ENCODE measurements at places on chromosomes 2 and 18. TPM values are rescaled to one million over a fixed set of nuclear protein-coding genes. Genes with fewer than 3 reads are reported as not detected.

DNA sequence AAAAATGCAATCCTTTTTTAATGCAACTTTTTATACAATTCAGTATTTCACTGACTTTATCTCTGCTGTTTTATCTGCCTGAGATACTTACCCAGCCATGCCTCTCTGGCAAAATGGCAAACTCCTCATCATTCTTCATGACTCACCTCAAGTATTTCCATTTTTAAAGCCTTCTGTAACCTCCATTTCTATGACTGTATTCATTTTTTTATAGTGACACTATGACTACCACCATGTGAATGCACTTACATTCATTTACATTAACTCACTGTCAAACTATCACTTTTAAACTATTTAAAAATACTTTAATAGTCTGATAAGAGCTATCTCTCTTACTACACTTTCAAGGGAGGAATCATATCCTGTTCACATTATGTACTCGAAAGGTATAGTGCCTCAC lies 99.4 kb upstream of the SCN7A start:
- DNase-seq = no peak

- no peak for DNase-seq
Observed at GRCh38 chr2:236872981-236873380, 212.7 kb upstream of the COPS8 start.

DNA sequence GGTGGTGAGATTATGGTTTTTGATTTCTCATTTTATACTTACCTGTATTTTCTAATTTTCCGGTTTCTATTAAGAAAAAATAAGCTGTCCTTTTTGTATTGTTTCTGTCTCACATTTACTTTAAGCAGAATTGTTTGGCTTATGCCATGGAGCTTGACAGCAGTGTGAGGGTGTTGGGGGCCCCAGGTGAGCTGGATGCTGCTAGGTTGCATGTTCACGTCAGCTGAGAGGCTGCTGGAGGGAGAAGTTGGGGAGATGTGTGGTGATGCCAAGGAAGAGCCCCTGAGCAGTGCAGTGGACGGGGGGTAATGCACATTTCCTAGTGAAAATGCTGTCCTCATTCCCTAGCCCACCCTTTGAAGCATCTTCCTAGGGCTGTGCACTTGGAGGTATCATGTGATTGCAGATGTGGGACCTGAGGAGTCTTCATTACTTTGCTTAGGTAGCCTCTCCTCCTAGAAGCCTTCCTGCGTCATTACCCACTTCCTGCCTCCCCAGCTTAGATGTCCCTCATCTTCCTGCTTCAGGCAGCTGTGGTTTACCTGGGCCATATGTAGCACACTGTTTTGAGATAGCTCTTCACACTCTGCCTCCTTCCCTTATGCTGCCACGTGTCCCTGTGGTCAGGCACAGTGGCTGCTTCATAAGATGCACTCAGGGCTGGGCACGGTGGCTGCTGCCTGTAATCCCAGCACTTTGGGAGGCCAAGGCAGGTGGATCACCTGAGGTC lies 16.2 kb downstream of the ATG16L1 start:
- DNase-seq = peak; percentile 85

GRCh38 chr2:198453866-198454265 lies 649.5 kb downstream of the PLCL1 start:
- no peak for DNase-seq

GRCh38 chr2:39107724-39108273 lies 13.1 kb downstream of the SOS1 start:
- DNase-seq = no peak

GRCh38 chr2:202164411-202164810 lies 74.0 kb downstream of the SUMO1 start:
- DNase-seq = no peak

DNA sequence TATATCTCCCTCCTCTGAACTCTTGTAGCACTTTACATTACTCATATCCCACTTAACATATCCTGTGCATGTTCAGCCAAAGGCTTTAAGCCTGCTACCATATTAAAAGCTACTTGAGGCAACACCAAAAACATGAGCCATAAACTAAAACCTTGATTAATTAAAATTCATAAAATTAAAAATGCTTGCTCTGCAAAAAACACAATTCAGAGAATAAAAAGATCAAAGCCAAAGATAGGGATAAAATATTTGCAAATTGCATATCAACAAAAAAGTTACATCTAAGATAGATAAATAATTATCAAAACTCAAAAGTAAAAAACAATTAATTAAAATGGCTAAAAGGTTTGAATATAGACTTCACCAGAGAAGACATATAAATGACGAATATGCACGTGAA lies 495.4 kb upstream of the PIK3C3 start:
- DNase-seq = no peak

GRCh38 chr2:224060783-224061482 lies 21.8 kb upstream of the SERPINE2 start:
- no peak for DNase-seq

GRCh38 chr2:69177785-69178636 lies 165.0 kb downstream of the ANTXR1 start:
- DNase-seq = peak; percentile 61

- no peak for DNase-seq
Observed at GRCh38 chr18:63207143-63207790, 112.3 kb downstream of the BCL2 start.

DNA sequence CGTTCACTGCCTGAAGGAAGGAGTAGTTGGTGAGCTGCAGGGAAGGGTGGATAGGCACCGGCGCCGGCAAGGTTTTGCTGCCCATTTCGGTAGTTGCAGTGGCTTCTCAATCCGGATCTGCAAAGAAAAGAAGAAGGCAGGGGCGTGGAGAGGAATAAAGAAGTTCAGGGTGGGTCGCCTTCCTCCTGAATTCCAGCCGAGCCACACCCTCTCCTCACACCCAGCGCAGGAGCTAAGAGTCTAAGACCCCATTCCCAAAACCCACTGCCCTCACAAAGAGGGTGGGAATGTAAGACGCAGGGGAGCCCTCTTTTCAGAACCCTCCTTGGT lies 4.7 kb downstream of the OSR1 start:
- DNase-seq = no peak

GRCh38 chr2:31973665-31974064 lies 37.1 kb downstream of the MEMO1 start:
- DNase-seq = no peak

Gene ITGA6
- 7.8 TPM for total RNA-seq

Gene PLEKHH2
- total RNA-seq = 1.5 TPM

Gene EMILIN1
- 0.40 TPM for total RNA-seq
